GM23248 (cell line): ENCODE measurements at places on chromosomes 3 and 15.

GRCh38 chr15:52023169-52023922, 4.3 kb downstream of the MAPK6 start:
- peak; percentile 39 for DNase-seq

DNA sequence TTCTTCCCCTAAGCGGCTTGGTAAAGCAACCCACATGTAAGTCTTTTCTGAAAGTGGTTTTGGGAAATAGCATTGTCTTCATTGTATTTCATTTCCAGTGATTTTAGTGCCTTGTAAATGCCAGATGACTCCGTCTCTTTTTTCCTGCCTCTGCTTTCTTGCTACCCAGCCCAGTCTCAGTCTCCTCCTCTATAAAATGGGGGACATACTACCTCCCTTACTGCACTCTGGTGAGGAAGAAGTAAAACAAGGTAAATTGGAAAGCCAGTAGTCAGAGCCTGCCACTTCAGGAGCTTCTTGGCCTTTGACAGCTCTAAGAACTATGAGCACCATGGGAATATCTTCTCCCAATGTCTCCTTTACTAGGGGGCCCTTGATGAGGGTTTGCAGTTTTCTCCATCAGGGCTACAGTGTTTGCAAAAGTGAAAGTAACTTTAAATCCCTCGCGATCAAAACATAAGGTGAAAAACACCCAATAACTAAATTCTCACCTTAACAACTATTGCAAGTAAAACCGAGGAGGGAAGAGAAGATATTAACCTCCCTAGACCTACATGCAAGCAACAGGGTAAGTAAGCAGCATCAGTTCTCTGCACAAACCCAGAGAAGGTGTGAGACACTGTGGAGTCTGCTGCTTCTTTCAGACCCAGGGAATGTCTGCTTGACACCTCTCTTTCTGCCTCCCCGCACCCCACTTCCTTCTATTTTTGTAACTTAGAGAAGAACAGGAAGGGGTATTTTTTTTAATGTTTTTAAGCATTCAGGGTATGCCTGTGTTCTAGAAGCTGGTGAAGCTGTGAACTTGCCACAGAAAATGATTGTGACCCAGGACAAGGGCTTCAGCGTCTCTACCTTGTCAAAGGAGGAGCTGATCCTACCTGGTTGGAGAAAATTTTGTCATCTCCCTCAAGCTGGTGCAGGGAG, 159.1 kb upstream of the EOMES start:
- no peak for DNase-seq

- no peak for DNase-seq
Observed at GRCh38 chr15:80266745-80267144, 14.7 kb upstream of the CTXND1 start.

DNA sequence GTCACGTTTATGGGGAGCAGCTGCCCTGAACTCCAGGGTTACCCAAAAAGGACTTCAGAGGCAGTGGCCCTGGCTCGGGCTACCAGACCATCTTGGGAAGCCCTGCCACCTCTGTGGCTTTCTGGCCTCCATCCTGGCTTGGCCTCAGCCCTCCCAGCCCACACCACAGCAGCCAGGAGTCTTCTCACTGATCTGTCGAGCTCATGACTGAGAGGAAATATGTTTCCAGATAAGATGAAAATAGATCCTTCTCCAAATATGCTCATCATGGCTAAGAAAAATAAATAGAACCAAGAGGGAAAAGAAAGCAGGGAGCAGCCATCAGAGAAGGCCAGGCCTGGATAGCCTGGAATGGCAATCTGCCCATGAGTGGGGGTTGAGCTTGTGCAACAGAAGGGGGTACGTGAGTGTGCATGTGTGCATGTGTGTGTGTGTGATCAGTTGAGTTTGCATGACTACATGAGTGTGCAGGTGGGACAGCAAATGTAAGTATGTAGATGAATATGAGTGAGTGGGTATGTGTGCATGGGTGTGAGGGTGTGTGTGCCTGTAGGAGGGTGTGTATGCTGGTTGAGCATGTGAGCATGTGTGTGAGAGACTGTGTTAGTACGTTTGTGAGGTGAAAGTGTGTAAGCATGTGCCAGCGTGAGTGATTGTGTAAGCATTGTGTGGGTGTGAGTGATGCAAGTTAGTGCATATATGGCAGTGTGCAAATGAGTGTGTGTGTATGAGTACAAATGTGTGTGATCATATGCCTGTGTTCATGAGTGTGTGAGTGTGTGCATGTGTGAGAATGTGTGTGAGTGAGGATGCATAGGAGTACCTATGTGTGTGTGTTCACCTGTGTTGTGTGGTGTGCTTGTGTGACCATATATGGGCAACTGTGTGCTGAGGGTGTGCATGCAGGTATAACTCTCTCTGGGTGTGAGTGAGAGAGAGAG, 9.9 kb upstream of the RFT1 start:
- DNase-seq: no peak

- DNase-seq: peak; percentile 77
Observed at GRCh38 chr3:178236555-178237277, 299.5 kb upstream of the KCNMB2 start.

- DNase-seq: no peak
Observed at GRCh38 chr3:41991437-41991836, 29.5 kb upstream of the ULK4 start.

GRCh38 chr3:74001436-74001835, 376.7 kb upstream of the PDZRN3 start:
- DNase-seq: peak; percentile 11
